ENCODE measurements at places on chromosomes 7 and 10.

DNA sequence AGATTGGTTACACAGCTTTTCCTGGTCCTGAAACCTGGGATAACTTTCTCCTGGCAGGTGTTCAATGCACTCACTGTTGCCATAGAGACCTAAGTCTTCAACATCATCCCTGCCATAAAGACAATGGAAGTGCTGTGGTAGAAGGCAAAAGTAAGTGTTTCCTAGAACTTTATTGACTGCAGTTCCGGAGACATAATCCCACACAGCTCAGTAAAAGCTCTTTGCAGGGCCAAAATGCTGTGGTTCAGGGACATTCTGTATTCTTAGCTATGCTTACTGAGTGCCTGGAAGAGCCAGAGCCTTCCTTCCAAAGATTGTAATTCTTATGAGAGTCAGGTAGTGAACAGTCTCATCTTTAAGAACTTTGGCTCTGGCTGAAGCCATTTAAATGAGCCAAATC lies 5.3 kb downstream of the WIPF3 start:
- DNase-seq, result no peak

GRCh38 chr7:105656922-105657521 lies 75.7 kb upstream of the EFCAB10 start:
- no peak for DNase-seq

GRCh38 chr10:44990302-44990655 lies 10.4 kb upstream of the ZNF22 start:
- DNase-seq, result no peak

GRCh38 chr7:19061331-19061730 lies 56.1 kb downstream of the TWIST1 start:
- no peak for DNase-seq

GRCh38 chr10:79384773-79385391 lies 37.6 kb downstream of the PPIF start:
- DNase-seq, result no peak

DNA sequence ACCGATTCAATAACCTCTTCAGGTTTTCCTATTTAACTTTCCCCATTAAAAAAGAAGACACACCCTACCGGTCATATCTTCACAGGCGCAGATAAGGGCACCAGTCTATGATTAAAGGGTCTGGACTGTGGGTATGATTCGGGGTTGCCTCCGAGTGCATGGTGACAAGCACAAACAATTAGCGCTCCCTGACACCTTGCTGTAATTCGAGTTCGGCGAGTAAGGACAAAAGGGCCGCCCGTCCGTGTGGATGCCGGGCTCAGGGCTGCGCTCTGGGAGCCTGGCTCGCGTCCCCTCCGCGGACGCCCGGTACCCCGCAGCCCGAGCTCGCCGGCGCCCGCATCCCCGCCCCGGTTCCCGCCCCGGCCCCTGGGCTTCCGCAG lies 111.9 kb upstream of the RHEB start:
- peak; percentile 36 for DNase-seq

GRCh38 chr7:1534330-1535099 lies 4.0 kb downstream of the MAFK start:
- no peak for DNase-seq

- no peak for DNase-seq
Observed at GRCh38 chr7:82373926-82374635, 69.5 kb downstream of the CACNA2D1 start.

DNA sequence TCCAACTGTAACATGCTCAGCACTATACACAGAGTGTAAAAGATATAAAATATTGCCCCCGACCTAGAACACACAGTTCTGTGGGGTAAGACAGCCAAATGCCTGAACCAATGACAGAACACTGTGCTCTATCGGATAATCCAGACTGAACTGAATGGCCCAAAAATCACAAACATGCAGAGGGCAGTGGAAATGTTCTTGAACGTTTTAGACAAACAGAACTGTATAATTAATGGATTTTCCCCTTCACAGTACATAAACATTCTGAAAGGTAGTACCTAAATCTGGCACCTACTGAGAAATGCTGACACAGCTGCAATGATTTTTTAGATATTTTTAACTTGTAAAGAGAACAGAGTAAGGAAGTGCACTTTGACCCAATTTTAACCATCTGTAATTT lies 33.4 kb downstream of the PARD3 start:
- DNase-seq, result no peak

DNA sequence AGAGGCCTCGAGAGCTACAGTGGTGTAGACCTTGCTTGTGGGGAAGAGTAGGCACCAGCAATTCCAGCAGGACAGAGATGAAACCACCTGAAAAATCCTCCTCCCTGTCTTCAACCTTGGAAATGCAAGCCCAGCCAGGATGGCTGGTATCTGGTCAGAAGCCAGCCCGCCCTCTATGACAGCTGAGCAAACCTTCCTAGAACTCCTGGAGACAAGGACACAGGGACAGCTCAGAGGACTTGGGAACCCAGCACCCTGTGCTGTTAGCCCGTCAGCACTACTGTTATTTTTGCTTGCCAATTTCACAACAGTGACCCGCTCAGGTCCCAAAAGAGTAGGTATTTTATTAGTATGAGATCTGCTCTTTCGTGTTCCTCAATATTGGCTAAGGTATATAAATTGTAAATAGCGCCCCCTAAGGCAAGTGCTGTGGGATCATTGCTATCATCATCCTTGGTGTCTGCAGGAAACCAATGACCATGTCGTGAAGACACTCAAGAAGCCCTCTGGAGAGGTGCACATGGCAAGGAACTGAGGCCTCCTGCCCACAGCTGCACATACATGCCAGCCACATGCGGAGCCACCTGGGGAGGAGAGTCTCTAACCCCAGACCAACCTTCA lies 156.5 kb upstream of the CHST15 start:
- DNase-seq, result no peak
